ENCODE measurements at places on chromosomes 2 and 18. TPM values are rescaled to one million over a fixed set of nuclear protein-coding genes. Genes with fewer than 3 reads are reported as not detected.

Gene NYAP2
- total RNA-seq = not detected

Gene RAPH1
- total RNA-seq = 19.5 TPM

Gene MCFD2
- total RNA-seq = 105 TPM

Gene EVX2
- not detected for total RNA-seq

Gene MAP4K3
- total RNA-seq = 22.0 TPM

Gene NPHP1
- 2.4 TPM for total RNA-seq

Gene MPP4
- 0.13 TPM for total RNA-seq

Gene DHRS9
- total RNA-seq = 19.1 TPM

Gene AKAIN1
- total RNA-seq = not detected

Gene CAVIN2
- total RNA-seq = 2.8 TPM

Gene IL18R1
- 5.3 TPM for total RNA-seq

Gene ATG9A
- 36.4 TPM for total RNA-seq

Gene MYOM1
- total RNA-seq = 0.38 TPM

Gene DTNA
- 1.9 TPM for total RNA-seq

Gene IL36RN
- total RNA-seq = 1.9 TPM

Gene NGEF
- total RNA-seq = 6.1 TPM

Gene TNFRSF11A
- total RNA-seq = under 0.01 TPM

Gene SERPINB12
- total RNA-seq = 1.4 TPM

Gene LRP1B
- total RNA-seq = under 0.01 TPM

Gene KYNU
- total RNA-seq = 31.4 TPM

Gene CCNT2
- total RNA-seq = 24.0 TPM

Gene DNAJC5G
- not detected for total RNA-seq

Gene WDR54
- total RNA-seq = 26.9 TPM

Gene MROH2A
- total RNA-seq = not detected

Gene PLEKHB2
- 204 TPM for total RNA-seq

Gene MEX3C
- 40.0 TPM for total RNA-seq

Measured in bronchial epithelial cell (primary cell).